ENCODE measurements at places on chromosomes 11 and 22. TPM values are rescaled to one million over a fixed set of nuclear protein-coding genes. Genes with fewer than 3 reads are reported as not detected.
A peak's percentile ranks its signal among the peaks of the same experiment; 100 is the strongest.

DNA sequence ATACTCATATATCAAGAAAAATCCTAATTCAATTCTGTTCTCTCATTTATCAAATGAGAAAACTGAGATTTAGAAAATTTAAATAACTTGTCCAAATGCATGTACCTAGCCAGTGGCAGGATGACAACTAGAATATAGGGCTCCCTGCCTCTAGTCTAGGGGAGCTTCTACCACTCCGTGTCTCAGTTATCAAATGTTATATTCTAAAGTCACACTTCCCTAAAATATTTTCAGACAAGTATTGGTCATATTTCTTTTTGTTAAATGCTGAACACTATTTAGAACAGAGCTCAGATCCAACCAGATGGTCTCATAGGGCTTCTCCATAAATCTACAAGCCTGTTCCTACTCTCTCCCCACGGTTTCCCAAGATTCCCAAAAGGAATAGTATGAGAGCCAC lies 26.3 kb downstream of the KCNJ1 start:
- no peak for DNase-seq

DNA sequence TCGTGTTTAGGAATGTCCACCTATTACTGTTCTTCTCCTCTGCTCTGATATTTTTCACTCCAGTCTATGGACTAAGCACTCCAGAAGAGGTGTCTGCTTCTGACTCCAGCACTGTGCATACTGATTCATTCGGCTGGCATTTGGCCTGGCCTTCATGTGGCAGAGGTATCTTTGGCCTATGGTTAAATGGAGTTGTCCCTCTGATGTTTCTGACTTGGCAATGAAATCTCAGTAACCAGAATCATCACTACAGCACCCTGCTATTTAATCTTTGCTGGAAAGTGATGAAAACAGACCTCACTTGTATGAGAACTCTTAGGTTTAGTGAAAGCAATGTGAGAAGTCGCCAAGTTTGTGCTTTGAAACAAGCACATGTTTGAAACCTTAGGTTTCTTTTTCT lies 155.2 kb downstream of the MAML2 start:
- no peak for DNase-seq

- DNase-seq = no peak
Measured at GRCh38 chr11:64499261-64500004, 91.6 kb upstream of the SLC22A12 start.

DNA sequence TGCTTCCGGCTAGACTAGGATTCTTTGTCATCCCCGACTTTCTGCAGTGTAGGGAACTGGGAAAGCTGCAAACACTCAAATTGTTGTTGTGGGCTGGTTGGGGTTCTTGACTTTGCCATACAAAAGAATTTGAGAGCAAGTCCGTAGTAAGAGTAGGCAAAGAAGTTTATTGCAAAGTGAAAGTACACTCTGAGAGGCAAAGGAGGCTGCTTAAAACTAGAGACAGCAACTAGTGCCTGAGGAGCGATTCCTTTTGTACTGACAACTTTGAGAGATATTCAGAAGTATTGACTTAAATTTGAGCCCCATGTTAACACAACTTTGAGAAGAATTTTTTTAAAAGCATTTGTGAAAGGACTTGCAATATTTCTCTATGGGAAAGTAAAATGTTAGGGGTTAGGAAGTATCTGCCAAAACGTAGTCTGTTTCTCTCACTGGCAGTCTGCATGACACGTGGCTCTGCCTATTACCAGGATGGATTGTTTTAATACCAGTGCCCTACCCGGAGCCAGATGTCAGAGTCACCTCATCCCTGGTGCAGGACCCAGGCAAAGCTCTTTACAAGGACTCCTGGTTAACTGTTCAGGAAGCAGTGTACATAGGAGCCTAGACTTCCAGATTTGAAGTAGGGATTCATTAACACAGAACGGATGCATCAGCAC lies 85.0 kb upstream of the CLPB start:
- DNase-seq = no peak

- no peak for DNase-seq
Measured at GRCh38 chr11:131829725-131830124, 459.3 kb downstream of the NTM start.

GRCh38 chr11:21511835-21512440 lies 680.9 kb upstream of the ANO5 start:
- peak; percentile 68 for DNase-seq

- no peak for DNase-seq
Measured at GRCh38 chr11:102868339-102868738, 6.4 kb downstream of the MMP12 start.

DNA sequence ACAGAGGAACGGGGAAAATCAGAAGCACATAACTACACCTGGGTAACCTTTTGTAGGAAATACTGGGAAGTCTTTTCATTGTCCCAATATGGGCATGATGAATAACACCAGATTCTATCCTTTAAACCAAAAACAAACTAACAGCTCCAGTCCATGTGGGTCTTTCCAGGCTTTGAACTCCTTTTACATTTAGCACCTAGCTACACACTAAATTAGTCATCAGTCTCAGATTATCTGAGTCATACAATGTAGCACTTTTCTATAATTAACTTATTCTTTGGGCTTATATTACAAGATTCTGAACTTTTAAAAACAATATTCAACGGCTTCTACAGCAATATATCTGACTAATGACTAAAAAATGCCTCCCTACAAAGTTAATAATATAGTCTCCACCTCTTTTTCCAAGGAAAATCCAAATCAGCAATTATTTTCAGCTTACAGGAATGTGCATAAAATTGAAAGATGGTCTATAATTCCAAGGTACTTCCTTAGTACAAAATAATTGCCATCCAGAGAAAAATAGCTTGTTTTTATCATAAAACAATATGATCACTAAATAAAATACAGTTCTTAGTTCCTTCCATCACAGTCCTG lies 26.3 kb downstream of the STK33 start:
- no peak for DNase-seq

- no peak for DNase-seq
Measured at GRCh38 chr11:102985850-102986249, 30.3 kb upstream of the MMP13 start.

GRCh38 chr11:17859552-17859951 lies 125.0 kb downstream of the KCNC1 start:
- no peak for DNase-seq

DNA sequence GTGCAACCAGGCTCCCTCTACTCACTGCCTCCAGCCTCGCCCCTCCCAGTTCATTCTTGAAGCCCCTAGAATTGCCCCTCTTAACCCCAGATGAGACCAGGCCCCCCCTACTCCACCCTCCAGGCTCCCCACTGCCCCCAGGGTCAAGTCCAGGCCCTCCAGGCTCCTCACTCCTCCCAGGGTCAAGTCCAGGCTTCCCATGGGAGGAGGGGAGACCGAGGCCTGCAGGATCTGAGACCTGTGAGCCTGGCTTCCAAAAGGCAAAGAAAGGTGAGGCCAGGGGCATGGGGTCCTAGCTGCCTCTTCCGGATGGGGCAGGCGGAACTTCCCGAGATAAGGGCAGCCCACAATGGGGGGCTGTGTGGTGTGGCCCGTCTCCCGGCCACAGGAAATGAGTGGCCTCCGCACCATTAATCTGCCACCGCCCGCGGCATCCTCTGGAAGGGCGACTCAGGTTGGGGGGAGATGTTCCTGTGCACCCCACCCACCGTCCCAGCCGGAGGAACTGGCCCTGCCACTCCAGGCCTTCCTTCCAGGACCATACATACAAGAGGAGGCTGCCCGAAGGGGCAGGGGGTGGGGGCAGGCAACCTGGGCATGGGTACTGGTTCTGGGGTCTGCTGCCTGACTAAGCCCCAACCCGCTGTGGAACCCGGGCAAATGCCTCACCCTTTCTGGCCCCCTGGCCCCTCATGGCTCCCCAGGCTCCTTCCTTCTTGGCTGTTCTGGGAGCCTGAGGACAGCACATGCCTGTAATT lies 35.1 kb upstream of the WNT11 start:
- no peak for DNase-seq

DNA sequence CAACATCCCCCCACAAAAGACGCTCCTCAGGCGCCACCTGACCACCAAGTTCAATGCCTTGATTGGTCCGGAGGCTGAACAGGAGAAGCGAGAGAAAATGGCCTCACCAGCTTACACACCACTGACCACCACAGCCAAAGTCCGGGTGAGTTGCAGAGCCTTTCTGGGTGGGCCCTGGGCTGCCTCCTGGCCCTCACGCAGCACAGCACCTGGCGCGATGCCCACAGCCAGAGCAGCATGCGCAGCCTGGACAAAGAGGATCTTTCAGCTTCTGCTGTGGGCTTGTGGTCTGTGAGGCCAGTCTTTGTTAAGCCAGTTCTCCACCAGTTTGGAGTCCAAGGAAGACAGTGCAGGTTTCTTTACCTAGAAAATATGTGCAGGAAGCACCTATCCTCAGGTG lies 21.6 kb downstream of the CYB5R2 start:
- no peak for DNase-seq

- DNase-seq = no peak
Measured at GRCh38 chr22:49033616-49034015, 794.1 kb downstream of the BRD1 start.

DNA sequence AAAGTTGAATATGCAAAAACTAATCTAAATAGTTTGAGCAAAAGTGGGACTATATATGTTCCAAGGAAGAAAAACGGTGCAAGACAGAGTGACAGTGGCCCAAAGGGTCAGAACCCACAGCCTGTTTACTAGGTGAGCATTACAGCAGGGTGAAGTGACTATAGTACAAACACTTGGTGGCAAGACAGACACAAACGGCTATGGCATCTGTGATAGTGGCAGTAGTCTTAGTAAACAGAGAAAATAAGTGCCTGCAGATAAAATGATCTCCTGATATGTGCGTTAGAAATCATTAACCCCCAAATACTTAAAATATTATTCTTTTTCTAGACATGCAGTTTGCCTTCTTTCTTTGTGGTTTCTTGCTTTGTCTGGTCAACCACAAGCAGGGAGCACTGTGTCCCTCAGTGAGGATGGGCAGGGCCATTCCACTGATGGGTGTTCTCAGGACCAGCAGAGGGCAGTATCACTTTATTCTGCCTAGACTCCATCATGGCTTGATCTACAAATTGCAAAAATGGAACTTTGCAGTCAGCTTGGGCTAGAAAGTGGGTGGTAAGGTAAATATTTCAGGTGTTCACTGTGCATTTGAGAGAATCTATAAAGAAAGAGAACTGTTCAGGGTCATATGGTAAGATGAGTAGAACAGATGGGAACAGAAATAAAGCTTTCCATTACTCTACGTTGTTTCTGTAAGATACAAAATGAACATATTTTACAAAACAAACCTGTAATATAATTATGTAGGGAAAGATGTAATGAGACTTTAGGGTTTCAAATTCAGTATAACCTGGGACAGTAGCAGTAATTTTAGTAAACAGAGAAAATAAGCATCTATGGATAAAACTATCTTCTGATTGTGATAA lies 198.2 kb downstream of the SWAP70 start:
- peak; percentile 56 for DNase-seq

DNA sequence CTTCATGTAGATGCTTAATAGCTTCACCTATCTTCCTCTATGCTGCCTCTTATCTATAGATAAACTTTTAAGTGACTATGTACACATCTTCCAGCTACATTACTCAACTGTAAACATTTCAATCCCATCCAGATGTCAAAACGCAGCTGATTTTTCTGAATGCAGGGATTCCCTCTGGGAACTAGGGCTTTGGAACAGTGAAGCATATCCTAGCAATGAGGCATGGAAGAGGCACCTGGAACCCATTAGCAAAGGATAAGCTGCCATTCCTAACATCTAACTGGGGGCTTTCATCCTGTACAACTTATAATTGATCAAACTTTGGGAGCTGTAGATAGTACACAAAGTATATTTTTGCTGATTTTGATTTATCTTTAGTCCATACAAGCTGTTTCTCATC lies 40.8 kb upstream of the OPCML start:
- DNase-seq = no peak

DNA sequence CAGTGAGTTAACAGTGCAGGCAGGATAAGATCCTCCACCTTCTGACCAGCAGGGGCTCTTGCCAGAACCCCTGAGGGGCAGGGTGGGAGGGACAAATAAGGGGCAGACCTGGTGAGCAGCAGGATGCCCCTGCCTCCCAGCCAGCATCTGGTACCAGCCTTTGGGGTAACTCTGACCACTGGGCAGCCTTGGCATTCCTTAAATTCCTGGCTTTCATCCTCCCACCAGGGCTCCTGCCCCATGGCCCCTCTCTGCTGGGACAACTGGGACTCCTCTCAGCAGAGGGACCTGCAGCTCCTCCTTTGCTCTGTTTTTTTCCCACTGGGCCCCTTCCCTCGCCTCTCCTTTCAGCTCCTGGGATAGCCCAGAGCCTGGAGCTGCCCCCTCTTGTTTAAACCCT lies 98.0 kb upstream of the CD82 start:
- no peak for DNase-seq

DNA sequence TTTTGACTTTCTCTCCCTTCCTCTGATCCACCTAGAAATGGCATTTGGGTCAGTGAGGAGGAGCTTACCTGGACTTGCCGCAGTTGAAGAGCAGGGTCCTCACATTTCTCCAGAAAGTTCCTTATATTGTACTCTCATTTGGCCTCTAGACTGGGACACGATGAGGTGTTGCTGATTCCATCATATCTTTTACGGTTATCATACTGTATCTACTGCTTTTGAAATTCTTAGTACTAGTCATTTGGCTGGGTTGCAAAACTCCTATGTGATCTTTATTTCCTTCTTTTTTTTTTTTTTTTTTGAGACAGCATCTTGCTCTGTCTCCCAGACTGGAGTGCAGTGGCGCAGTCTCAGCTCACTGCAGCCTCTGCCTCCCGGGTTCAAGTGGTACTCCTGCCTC lies 58.7 kb upstream of the FAM181B start:
- DNase-seq = no peak

DNA sequence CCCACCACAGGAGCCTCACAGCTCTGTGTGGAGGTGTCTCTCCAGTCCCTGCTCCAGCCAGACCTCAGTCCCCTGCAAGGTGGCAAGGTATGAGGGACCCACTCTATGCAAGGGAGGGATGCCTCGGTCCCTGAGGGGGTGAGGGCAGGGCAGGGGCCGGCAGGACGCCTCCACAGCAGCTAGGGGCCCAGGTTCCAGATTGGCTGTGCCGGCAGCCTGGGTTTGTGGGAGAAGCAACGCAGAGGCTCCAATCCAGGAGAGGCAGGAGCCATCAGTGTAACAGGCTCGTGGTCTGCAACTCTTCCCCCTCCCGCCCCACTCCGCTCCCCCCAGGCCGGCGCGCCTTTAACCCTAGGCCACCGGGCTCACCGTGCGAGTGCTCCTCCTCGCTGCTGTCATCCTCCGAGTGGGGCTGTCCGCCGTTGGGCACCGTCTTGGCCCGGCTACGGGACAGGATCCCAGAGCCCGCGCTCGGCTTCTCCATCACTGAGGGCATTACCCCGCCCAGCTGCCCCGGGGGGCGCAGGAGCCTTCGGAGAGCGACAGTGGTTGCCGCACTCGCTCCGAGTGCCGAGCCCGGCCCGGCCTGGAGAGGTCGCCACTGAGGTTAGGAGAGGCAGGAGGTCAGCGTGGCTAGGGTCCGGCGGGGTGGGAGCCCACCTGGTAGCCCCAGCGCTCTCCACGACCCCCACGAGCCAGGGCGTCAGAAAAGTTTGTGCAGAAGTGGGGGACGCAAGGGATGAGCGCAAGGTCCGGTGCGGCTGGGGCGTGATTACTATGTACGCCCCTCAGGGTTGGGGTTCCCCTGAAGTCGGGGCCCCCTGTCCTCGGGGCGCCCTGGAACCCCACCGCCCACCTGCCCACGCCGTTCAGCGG lies 765 bp downstream of the RCOR2 start:
- DNase-seq = no peak

The TPP1 gene
- total RNA-seq = 260 TPM

The OR5I1 gene
- total RNA-seq = not detected

The TSPAN18 gene
- total RNA-seq = 0.54 TPM

The MUC5B gene
- total RNA-seq = under 0.01 TPM

The MUC5AC gene
- total RNA-seq = under 0.01 TPM

The HBG2 gene
- total RNA-seq = 0.27 TPM

The RAG2 gene
- total RNA-seq = 0.27 TPM

The DSCAML1 gene
- 0.27 TPM for total RNA-seq

The LYVE1 gene
- not detected for total RNA-seq

The TMEM41B gene
- 12.9 TPM for total RNA-seq

The TOMT gene
- total RNA-seq = not detected

Data from hematopoietic multipotent progenitor cell (in vitro differentiated cells).